ENCODE measurements at places on chromosomes 13 and 19.

- DNase-seq, result no peak
Measured at GRCh38 chr19:14553042-14553938, 18.6 kb downstream of the NDUFB7 start.

GRCh38 chr13:101572456-101572855, 120.0 kb downstream of the ITGBL1 start:
- DNase-seq, result no peak

DNA sequence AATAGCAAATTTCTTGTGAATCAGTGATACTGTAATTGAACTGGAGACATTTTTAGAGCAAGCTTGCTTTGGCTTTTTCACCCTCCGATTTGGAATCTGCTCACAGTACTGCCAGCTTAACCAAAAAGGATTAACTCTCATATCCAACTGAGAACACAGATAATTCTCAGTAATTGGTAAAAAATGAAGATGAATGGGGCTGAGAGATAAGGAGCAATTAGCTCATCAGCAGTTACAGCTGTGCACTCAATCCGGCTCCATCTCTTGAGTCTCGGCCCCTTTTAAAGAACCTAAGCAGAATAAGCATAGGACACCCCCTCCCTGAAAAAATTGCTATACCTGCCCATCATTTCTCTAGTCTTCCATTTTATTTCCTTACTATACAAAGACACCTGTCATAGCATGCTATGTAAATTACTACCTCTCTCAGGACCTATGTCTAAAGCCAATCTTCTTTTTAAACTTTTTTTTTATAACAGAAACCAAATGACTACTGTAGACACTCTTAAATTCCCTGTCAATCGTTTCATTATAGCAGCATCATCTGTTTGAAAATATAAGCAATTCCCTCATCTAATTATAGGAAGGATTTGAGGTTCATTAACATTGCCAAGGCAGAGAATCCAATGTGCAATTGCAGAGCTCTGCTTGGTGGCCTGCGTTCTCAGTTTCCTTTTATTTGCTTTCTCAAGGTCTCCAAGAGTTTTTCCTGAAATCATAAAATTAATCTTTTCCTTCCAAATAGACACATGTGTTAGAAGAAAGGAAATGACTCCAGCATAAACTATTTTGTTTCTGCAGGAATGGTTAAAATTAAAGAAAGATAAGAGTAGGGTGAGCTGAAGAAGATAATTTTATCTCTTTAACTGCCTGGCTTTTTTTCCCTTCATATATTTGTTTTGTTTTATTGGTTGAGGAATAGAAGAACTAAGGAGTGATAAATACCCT, 242.1 kb downstream of the DACH1 start:
- DNase-seq, result no peak

GRCh38 chr13:97648171-97648880, 214.4 kb downstream of the RAP2A start:
- no peak for DNase-seq

DNA sequence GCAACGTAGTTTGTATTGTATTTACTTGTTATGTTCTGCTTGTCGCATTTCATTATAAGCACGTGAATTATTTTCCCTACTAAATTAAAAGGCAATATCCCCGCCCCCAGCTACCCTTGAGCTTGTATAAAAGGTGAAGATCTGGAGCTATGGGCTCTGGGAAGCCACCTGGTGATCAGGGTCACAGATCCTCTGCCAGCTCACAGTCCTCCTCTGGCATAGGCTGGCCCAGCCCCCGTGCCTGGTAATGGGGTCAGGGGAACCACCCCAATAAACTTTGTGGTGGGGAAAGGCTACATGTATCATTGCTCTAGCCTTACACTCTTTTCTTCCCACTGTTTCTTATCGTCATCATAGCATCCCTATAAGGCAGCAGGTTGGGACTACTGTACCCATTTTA, 190.2 kb upstream of the TSHZ3 start:
- no peak for DNase-seq

DNA sequence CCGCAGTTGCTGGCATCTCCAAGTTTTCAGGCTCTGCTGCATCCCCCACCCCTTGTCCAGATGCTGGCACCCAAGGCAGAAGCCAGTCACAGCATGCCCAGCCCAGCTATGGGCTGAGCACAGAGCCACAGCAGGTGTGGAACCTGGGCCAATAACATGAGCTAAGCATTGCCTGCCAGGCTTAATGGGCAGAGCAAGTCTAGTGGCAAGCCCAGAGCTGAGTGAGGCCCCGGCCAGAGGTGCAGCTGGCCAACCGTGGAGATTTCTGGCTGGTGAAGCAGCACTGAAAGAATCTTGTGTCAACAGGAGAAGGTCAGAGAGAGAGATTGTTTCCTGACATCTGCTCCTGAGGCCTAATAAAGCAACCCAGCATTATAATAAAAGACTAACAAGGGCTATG, 111.0 kb downstream of the B3GLCT start:
- no peak for DNase-seq

- no peak for DNase-seq
Measured at GRCh38 chr13:20415306-20415679, 110.4 kb downstream of the CRYL1 start.

DNA sequence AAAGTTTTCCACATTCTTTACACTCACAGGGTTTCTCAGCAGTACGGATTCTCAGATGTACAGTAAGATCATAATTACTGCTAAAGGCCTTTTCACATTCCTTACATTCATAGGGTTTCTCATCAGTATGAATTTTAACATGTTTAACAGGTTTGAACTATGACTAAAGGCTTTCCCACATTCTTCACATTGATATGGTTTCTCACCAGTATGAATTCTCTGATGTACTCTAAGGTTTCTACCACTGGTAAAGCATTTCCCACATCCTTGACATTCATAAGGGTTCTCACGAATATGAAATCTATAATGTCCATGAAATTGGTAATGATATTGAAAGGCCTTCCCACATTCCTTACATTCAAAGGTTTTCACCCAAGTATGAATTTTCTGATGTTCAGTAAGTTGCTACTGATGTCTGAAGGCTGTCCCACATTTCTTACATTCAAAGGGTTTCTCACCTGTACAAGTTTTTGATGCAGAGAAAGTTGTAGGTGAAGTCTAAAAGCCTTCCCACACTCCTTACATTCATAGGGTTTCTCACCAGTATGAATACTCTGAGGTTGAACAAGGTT, 22.0 kb downstream of the ZNF780B start:
- no peak for DNase-seq

GRCh38 chr13:111911121-111911720, 155.7 kb upstream of the SOX1 start:
- DNase-seq, result no peak

DNA sequence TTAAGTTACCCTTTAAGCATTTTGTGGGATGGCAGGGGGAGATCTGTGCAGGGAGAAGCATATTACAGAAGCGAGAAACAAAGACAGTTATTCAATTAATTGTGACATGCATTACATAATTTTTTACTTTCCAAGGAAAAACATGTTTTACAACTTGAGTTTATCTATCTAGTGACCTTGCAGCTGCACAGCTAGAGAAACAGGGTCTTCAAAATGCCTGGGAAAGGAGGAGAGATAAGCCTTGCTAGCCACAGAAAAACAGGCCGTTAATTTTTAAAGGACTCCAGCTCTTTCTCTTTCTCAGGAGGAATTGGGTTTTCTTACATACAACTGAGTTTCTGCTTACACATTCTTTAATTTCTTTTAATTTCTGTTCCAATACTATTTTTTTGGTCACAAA, 14.8 kb upstream of the ZNF431 start:
- DNase-seq, result no peak

DNA sequence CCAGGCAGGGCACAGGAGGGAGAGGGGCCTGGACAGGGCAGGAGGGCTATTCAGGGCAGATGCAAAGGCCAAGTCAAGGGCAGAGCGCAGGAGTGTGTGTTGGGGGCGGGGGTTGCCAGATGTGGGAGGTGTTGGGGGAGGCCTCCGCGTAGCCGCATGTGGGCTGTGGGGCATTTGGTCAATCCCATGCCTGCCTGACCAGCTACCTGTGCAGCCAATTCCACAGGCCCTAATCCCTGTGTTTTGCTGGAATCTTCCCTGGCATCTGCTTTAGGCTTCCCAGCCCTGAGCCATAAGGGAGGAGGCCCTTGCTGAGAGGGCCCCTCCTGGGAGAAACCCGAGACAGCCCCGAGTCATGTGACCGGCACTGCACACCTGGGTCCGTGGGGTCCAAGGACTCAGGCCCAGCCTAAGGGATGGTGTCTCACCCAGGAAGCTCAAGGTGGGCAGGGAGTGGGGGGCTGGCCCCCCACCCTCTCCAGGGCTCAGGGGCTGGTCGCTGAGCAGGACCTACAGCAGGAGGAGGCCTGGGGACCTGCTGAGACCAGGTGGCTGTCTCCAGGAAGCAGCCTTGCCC, 20.3 kb downstream of the RFX1 start:
- no peak for DNase-seq
